ENCODE measurements at places on chromosomes 3 and 15.

DNA sequence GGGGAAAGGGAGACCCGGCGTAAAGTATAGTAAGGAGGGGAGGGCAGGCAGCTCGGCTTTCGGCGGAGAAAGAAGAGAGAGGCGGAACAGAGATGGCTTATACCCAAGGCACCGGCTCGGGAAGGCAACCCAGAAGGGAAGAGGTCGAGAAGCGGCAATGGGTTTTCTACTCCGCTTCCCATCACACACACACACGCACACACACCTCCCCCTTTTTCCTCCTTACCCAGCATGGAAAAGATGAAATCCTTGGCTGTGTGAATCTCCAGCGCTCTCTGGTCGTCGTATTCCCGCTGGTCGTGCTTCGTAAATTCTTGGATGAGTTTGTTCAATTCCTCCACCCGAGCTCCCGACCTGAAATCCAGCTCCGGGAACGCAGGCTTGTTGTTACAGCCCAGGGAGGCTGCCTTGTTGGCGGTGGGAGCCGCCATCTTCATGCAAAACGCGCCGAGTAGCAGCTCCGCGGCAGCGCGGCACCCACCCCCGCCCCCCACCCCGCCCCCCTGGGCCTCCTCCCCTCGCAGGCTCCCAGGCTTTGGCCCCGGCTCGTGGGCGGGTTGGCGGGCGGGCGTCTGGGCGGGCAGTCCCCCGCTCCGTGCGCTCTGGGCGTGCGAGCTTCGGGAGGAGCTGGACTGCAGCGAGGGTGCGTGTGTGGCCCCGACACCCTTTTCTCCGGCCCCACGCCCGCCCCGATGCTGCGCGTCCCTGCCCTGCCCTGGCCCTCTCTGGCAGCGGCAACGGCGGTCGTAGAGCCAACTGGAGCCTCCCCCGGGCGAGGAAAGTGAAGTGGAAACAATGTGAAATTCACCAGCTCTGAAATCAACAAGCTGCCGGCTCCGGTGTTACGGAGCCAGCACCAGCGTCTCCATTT lies at the start of gene MB21D2:
MB21D2 (minus strand) TSS at position 453 of the 871 bp plus-strand sequence; CDS start at position 437, 16 bp downstream.
- no peak for DNase-seq

DNA sequence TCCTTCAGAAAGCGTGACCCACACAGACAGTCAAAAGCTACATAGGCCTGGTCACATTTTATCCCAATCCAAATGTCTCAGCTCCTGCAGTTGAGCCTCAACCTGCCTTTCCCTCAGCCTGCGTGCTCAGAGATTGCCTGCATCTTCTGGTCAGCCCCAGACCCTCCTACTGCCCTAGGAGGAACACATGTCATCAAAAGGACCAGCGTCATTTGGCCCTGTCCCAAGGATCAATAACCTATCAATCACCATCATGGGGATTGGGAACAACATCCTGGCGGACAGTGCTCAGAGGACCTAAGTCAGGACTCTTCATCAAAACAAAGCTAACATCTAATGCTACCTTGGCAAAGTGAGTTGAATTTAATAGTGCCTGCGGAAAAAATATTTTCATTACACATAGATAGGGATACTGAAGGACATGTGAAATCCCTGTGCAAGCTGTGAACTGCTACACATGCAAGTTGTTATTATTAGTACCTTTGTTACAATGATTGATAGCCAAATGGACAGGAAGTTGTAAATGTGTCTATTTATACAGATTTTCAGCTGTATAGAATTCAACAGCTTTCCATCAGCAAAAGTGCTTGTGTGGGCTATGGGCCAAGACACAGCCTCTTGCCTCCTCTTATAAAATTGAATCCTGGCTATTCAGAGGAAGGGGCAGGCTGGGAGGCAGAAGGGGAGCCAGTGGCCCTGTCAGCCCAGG lies 47.7 kb downstream of the UMPS start:
- DNase-seq, result no peak

DNA sequence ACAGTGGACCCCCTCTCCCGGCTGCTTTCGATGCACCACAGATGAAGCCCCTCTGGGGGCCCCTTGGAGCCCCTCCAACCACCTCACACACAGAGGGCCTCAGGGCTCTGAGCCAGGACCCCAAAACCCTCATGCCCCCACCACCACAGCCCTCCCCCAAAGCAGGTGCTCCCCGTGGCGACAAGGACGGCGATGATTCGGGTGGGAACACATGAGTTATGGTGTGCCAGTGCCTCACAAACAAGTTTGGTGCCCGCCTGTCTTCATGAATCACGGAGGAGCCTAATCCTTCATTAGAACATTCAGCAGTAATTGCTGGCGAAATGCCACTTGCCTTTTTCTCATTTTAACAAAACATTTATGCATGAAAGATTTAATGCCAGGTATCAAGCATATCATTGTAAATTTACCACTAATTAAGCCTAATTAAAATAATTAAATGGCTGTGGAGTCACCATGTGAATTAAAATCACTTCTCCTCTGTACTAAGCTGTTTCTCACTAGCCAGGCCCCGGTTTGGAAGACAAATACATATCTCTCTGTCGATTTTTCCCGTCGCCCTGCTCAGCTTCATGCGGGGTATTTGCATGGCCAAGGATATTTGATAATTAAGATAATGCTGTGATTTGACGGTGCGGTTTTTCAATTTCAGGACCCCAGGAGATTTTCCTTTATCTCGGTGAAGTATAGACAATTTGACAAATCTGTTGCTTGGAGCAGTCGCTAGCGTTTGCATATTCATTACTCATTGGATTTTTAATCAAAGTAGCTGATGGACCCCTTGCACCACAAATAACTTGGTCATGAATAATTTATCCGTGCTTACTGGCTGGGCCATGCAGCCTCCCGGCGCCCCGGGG lies 157.0 kb downstream of the TLE3 start:
- DNase-seq, result no peak

DNA sequence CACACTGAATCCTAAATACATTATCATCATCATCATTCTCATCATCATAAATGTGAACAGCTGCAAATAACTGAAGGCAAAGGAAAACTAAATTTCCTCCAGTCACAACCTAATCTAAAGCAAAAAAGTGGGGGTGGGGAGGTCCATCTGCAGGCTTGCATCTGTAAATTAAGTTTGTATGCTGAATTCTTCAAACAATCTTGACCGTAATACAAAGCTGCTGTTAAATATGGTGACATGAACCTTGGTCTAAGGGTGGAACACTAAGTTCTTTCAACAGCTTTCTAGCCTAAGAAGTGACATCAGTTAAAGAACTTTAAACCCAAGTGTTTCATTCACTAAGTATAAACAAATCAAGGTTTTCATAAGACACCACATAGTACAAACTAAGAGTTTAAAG lies 4.3 kb downstream of the LRRFIP2 start:
- DNase-seq, result no peak

- no peak for DNase-seq
Measured at GRCh38 chr3:13555753-13556152, 6.8 kb downstream of the FBLN2 start.

DNA sequence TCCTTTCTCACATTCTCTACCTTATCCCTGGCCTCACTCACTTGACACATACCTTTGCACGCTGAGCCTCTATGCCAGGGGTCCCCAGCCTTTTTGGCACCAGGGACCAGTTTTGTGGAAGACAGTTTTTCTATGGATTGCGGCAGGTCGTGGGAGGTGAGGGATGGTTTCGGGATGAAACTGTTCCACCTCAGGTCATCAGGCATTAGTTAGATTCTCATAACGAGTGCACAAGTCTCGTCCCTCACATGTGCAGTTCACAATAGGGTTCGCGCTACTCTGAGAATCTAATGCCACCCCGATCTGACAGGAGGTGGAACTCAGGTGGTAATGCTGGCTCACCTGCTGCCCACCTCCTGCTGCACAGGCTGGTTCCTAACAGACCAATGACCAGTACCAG lies 112.5 kb upstream of the EIF1B start:
- no peak for DNase-seq

DNA sequence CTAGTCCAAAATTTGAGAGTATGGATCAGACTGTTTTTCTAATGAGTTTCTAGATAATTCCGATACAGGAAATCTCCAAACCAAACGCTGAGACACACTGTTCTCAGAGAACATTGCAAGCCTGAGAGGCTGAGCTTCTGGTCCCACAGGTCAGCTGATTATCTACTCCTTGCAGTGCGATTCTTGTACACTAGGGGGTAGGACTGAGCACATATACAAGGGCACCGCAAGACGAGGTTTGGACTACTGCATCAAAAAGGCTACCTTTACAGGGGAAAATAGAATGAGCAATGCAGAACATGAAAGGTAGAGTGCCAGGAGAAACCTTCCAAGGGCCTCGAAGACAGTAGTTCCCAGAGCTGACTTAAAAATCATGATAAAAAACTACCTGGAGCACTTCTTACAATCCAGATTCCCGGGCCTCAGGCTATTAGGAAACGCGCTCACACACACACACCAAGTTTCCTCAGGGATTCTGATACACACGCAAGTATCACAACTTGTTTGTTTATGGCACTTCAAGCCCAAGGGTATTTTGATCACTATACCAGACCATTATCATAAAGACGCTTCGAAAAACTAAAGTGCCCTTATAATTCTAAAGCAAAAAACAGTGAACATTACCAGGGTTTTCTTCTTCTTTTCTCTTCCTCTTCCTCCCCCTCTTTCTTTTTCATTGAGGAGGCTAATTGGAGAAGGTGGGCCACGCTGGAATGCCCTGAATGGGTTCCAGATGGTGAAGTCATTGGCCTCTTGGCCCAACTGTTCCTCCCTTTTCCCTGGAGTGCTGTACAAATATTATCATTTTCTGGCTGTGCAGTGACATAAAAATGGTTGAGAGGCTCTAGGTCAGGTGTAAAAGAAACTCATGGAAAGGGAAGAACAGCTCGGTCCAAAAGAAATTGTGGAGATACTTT lies 61.8 kb downstream of the SLC12A8 start:
- DNase-seq, result no peak

DNA sequence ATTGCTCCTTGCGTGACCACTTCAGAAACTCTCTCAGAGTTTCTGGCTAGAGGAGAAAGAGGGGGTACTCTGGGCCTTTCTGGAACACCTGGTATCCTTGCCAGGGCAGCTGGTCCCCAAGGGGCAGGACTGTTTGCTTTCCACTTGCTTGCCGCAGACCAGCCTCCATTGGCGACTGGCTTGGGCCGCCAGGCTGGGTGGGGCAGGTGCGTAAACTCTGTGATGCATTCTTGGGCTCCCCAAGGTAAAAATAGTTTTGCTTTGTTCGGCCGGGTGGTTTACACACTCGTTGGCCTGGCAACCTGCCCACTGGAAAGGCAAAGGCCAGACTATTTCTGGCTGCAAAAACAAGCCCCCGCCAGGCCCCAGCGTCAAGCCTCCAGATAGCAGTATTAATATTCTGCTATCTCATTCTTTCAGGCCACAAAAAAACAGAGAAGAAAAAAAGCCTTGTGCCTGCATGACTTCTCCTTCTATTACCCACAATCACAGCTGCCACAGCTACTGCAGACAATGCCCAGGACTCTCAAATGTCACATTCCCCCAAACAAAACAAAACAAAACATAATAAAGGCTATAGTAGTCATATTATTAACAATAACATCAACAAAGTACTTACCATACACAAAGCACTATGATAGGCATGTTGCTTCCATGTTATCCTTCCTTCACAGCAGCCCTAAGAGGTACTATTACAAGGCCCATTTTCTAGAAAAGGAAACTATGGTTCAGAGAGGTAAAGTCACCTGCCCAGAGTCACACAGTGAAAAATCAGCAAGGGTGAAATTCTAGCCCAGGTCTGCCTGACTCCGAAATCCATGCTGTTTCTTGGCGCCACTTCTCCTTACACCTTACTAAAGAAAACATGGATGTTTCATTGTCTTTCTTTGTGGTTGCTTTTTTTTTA lies 14.0 kb upstream of the SSUH2 start:
- DNase-seq, result no peak

DNA sequence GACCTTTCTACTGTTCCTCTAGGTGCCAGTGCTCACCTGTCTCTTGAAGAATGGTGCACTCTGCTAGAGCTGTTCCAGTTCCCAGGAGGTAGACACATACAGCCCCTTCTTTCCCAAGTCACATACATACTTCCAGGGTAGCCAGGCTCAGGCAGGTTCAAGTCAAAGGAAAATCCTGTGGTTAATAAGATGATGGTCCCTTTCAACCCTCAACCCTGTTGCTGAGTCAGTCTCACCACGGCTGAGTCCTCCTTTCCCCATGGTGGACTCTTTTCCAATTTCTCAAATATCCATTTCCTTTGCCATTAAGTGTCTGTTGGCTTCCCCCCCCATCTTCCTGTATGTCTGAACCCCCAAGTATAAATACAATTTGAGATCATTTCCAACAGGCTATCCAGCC lies 56.1 kb upstream of the ACAN start:
- DNase-seq, result no peak

GRCh38 chr15:92899948-92900730 lies at the start of gene CHD2:
Gene CHD2 (plus strand): TSS chr15:92900324. CDS start chr15:92901238, 914 bp downstream.
- no peak for DNase-seq

- DNase-seq, result no peak
Measured at GRCh38 chr15:101502572-101503295, 13.2 kb upstream of the PCSK6 start.

- DNase-seq, result no peak
Measured at GRCh38 chr3:190491533-190492054, 22.3 kb upstream of the IL1RAP start.

DNA sequence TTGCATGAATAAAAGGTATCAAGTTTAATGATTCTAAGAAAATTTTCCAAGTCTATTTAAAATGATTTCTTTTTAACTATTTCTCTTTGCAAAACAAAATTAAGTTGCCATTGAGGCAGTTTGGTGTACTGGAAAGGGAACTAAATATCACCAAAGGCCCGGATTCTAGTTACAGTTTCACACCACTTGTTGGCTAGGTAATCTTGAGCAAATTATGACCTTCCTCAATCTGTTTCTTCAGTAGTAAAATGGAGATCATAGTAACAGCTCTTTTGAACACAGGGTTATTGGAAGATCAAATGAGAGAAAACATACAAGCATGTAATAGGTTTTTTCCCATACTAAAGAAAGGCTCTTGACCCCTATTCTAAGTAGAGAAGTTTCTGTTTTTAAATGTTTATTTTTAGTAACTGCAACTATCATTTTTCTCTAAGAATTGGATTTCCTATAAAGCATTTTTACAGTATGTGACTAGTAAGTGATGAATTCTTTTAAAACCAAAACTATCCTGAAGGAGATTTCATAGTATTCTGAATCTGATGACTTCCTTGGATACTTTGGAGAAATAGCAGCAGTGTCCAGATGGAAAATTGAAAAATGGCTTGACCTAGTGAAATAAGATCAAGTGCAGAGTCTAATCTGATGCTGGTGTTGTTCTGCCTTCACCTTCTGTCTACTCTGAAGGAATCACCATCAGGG lies 15.7 kb downstream of the SCAANT1 start:
- no peak for DNase-seq

DNA sequence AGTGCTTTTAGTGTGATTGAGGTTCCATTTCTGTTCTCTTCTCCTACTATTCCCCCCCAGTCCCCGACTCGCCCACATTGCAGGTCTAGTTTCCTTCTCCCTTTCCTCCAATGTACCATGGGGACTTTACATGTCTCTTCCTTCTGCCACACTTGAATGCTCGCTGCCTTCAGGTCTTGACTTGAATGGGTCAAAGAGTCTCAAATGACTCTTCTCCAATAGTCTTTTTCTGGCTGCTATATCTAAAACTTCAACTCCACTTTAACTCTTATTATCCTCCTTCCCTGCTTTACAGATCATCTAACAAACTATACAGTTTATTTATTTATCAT lies 213.9 kb upstream of the SLC2A2 start:
- no peak for DNase-seq

- no peak for DNase-seq
Measured at GRCh38 chr3:1446531-1446930, 353.7 kb downstream of the CNTN6 start.

- no peak for DNase-seq
Measured at GRCh38 chr3:147736226-147736625, 327.1 kb downstream of the ZIC1 start.

- no peak for DNase-seq
Measured at GRCh38 chr3:24963762-24964625, 464.1 kb upstream of the RARB start.

Data from AG04449 (cell line).